Cardiac fibroblast (primary cell): ENCODE measurements at places on chromosomes 16 and 17.

DNA sequence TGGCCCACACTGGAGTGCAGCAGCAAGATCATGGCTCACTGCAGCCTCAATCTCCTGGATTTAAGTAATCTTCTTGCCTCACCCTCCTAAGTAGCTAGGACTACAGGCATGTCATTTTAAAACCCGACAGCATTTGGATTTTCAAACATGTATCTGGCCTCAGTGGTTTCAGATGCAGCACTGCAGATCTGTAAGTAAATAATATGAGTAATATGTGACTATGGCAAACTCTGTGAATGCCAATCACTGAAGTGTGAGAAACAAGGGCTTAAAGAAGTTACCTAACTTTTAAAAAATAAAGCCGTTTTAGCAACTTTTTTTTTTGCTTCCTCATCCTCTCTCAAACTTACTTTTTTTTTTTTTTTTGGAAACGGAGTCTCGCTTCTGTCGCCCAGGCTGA lies 11.9 kb downstream of the CEP20 start:
- no peak for DNase-seq

DNA sequence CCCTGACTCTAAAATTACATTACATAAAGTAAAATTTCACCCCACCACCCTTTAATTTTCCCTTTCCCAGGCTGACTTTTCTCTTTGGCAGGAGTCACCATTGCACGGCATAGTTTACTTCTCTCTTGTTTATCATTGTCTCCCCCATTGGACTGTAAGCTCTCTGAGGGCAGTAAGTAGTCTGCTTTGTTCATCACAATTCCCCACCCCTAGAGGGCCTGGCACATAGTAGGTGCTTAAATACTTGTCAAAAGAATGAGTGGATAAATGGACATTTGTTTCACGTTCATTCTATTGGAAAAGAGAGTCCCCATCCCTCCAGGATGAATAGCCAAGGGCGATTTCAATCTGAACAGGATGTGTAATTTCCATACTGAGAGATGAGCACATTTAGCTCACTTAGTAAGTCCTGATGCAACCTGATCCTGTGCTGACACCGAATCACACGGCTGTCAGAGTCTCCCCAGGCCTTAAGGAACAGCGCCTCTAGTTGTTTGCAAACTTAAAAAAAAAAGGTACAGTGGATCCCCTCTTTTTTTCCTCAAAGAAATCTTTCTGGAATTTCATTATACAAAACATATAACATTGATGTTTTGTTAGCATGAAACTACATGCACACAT lies 54.0 kb downstream of the AKAP1 start:
- DNase-seq, result peak; percentile 18

GRCh38 chr16:79098907-79099306 lies 501.6 kb downstream of the MAF start:
- DNase-seq, result no peak

- DNase-seq, result no peak
Measured at GRCh38 chr16:10495031-10495345, 85.4 kb downstream of the EMP2 start.

- DNase-seq, result no peak
Measured at GRCh38 chr17:60602385-60602742, 2.4 kb downstream of the PPM1D start.

DNA sequence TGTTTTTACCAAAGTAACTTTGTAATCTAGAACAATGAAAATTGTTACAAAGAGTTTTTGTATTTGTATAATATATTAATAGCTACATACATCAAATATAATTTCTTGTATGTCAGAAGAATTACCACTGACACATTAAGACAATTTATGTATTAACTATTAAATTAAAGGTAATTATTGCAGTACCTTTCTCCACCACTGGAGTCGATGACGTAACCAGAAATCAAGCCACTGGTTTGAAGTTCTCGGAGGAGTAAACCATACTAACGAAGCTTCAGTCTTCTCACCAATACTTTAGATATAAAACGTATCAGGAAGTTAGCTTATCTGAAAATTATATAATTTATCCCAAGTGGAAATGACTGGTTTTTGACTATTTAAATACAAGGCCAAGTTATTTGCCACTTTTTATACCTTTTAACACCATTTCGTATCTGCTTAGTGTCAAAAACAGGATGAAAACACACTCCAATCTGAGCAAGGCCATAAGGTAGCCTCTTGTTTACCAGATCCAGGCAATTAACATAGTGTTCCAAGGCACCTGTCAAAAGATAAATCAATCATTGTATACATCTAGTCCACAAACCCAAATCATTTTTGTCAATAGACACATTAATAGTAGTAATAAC lies 4.3 kb downstream of the POLG2 start:
- peak; percentile 38 for DNase-seq

DNA sequence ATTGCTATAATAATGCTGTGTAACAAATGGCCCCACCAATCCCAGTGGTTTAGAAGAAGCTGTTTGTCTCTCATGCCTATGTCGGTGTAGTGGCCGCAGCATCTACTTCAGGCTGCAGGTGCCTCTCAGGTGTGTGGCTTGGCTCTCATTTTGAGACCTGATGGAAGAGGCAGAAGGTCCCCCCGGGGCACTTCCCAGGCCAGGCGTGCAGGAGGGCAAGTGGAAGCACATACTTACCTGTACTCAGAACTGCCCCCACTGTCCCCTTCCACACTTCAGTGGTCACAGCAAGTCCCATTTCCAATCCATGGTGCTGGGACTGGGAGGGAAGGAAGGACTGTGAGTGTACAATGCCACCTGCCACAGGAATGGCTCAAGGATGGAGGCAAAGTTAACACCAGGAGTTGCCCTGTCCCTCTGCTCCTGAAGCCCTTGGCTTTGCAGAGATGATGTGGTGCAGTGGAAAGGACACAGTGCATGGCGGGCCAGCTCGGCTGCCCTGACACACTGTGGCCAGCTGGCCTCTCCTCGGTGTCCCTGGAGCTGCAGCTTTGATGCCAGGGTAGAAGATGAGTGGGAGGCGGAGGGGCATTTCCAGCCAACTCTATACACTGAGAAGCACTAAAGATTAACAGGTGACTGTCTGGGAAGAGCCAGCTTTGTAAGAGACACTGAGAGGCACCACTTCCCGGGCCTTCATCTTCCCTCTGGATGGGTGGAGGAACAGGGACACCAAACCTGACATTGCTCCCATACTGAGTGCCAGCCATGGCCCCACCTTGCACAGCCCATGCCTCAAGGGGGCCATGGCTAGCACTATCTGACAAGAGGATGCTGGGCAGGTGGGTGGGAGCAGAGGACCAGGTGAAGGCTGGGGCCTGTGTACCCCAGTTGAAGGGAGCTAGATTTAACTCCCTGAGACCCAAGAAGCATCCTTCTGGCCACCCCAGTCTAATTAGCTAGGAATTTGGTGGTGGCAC lies 105.9 kb downstream of the METRNL start:
- DNase-seq, result no peak

- DNase-seq, result no peak
Measured at GRCh38 chr17:2903193-2903974, 107.1 kb downstream of the RAP1GAP2 start.

- DNase-seq, result peak; percentile 96
Measured at GRCh38 chr17:48048384-48049126, 396 bp downstream of the NFE2L1 start.

DNA sequence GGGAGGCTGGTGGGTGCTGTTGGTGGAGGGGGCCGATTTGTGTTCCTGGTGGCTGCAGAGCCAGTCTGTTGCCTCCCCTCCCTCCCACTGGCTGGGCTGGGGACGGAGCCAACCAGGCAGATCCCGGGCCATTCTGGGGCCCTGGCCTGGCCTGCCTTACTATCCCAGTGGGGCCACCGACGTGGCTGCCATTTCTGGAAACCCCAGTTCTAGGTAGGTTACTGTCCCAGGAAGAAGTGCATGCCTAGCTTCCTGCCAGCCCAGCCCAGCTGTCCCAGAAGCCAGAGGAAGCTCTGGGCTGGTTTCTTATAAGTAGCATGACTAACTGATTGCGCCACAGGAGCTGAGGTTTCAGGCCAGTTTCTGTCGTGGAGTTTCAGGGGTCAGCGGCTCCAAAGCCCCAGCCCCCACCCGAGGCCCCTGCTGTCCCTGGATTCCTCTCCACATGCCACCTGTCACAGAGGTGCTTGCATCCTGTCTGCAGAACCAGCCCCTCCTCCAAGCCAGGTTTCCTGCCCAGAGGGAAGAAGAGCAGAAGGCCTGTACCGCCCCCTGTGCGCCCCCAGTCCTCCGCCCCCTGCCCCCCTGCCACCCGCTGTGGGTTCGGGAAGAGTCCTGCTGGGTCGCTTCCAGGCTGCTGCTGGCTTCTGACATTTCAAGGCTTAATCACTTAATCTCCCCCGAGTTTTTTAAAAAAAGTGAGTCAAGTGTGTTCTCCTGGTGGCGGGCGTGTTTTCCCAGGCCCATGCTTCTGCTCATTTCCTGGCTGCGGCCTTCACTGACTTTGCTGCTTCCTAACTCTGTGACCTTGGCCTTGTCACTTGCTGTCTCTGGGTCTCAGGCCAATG lies 13.2 kb downstream of the IL4R start:
- DNase-seq, result peak; percentile 98

DNA sequence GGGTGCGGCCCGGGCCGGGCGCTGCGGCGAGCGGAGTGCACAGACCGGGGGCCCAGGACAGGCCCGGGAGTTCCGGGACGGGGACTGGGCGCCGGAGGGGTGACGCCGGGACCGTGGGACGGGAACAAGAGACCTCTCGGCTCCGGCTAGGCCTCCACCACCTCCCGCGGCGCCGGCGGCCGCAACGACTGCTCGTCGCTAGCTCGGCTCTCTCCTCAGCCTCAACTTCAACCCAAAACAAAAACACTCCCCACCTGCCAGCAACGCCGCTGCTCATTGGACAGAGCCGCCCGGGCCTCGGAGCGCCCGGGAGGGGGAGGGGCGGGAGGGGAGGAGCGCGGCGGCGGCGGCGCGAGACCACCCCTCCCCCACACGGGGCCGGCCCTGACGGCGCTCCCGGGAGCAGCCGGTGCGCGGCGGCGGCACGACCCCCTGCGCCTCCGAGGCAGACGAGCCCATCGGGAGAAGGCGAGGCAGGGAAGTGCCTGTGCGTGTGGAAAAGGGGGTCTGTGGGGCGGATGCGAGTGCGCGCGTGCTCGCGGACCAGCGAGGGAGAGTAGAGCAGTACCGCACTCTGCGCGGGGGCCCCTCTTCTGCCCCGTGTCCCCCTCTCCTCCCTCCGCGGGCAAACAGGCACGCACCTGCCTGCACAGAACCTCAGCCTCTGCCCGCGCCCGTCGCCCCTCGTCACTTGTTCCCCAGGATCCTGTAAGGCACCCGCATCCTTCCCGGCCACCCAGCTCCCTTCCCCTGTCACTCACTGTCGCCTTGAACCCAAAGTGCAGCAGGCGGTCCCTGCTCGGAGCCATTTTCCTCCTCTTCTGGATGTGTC lies at the start of gene FBXL20:
FBXL20 (minus strand) TSS at position 215 of the 832 bp plus-strand sequence. CDS start 224 bp downstream, outside the sequence.
- DNase-seq, result peak; percentile 88

DNA sequence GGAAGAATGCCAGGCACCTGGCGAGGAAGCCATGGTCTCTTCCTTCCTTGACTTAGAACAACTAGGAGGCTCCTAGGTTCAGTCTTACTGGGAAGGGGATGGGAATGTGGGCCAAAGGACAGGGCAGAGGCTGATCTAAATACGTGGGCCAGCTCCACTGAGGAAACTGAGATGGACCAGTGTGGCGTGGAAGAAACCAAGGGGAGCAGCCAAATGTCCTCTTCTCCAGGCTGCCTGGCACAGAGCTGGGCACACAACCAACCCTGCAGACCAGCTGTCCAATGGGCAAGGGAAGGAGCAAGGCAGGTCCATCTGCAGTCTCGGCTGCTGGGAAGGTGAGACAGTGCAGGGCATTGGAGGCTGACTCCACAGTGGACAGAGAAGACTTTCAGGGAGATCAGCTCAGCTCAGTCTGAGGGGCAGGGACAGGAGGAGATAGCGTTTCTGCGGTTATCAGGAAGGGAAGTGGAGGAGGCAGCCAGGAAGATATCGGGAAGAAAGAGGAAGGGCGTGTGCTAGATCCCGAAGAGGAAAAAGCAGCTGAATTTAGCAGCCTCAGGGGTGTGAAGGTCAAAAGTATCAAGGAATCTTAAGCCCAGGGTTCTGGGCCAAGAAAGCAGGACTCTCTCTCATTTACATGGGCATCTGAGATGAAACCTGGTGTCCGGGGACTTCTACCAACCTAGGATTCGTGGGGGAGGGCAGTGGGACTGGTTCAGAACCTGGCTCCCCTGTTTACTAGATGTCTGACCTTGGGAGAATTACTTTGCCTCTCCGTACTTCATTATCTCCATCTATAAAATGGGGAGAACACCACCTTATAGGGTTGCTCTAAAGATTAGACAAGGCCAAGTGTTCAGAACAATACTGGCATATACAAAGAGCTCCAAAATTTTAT lies 1.8 kb downstream of the KIFC3 start:
- no peak for DNase-seq

DNA sequence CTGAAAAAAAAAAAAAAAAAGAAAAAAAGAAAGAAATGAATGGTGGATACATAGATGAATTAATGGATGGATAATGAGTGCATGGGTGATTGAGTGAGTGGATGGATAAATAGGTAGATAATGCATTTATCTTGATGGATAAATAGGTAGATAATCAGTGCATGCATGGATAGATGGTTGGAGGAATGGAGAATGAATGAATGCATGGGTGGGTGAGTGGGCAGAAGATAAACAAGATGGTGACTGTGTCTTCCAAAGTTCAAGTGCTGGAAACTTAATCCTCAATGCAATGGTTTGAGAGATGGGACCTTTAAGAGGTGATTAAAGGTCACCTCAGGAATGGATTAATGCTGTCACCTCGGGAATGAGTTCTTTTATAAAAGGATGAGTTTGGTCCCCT lies 6.8 kb upstream of the RNF112 start:
- no peak for DNase-seq

- no peak for DNase-seq
Measured at GRCh38 chr17:18967916-18968315, 16.0 kb downstream of the SLC5A10 start.

GRCh38 chr17:8158267-8159031 lies 4.3 kb downstream of the VAMP2 start:
- peak; percentile 95 for DNase-seq

DNA sequence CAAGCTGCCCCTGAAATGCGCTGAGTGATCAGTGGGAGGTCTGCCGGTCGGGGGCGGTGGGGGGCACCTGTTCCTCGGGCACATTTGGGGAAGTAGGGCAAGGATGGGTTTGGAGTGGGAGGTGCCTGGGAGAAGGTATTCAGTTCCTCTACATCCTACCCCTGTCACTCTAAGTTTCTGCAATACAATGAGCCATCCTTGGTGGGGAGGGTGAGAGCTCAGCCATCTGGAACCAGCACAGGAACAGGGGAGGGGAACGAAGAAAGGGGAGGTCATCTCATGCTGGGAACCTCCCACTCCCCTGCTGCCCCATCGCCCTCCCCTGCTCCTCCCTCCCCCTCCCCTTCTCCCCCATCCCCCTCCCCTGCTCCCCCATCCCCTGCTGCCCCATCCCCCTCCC lies 4.2 kb downstream of the DPH1 start:
- DNase-seq, result no peak
